ENCODE measurements at places on chromosomes 16 and 17. TPM values are rescaled to one million over a fixed set of nuclear protein-coding genes. Genes with fewer than 3 reads are reported as not detected.

GRCh38 chr17:78548725-78549124 lies 28.5 kb downstream of the DNAH17 start:
- H3K27me3 ChIP-seq: no peaks in the 10 kb centered on the region
- H3K4me3 ChIP-seq: no peak overlapping the region
- no peaks in the 10 kb centered on the region for H3K36me3 ChIP-seq
- no peak overlapping the region for H3K27ac ChIP-seq

DNA sequence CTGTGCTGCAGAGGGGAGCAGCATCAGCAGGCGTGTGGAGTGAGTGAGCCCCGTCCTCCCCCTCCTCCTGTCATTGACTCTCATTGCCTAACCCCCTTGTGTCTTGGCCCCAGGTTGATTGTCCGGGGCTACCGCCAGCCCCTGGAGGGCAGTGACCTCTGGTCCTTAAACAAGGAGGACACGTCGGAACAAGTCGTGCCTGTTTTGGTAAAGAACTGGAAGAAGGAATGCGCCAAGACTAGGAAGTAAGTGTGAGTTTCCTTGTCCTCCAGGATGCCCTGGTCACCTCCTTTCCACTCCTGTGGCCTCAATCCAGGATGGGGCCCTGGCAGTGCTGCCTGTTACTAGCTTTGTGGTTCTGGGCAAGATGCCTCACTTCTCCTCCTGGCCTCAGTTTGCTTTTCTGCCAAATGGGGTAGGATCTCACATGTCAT lies 87.0 kb downstream of the ABCC1 start:
- H3K4me3 ChIP-seq: no peak overlapping the region
- no peaks in the 10 kb centered on the region for H3K36me3 ChIP-seq
- no peaks in the 10 kb centered on the region for H3K4me1 ChIP-seq
- DNase-seq: no peak
- H3K27ac ChIP-seq: no peak overlapping the region

DNA sequence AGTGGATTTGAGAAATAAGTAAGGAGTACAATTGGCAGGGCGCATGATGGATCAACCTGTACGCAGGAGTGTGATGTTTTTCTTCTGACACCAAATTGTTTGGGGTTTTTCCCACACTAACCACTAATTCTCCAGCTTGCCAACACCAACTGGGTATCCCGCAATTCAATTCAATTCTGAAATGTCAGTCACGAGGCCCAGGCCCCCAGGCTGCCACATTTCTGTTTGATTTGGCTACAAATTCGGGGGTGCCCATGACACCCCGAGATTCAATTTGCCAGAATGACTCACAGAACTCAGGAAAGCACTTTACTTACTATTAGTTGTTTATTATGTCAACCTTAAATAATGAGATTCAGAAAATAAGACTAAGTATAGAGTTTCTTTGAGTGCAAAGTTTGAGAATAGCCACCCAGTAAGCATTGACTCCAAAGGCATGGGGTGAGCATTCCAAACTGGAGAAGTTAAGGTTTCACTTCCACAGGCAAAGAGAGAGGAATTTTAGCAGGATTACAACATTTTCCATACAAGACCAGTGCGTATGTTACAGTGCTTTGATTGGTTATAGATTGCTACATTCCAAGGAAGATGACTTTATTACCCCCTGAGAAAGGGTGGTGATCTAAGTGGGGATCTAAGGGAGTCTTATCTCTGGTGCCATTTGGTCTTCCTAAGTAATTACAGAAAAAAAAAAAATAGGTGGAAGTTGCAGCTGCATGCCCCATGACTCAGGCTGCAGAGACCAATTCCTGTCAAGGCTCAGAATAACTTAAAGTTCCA lies 11.5 kb downstream of the SLC46A1 start:
- H3K27me3 ChIP-seq: no peaks in the 10 kb centered on the region
- no peak overlapping the region for H3K27ac ChIP-seq
- DNase-seq: no peak
- no peaks in the 10 kb centered on the region for H3K36me3 ChIP-seq

DNA sequence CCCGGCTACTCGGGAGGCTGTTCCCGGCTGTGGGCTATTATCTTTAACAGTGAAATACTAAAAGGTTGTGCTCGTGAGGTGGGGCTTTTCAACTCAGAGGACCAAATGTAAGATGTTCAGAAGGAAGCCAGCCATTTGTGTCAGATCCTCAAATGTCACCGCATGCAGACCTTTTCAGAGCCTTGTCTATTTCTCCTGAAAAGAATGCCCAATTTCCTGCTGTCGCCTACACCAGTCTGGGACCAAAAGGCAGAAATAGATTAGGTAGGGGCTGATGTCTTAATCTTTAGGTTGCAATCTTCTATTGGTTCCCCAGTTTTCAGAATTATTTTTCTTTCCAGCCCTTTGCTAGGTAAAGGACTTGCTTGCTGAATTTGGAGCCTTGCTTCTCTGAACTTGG lies 8.9 kb upstream of the USP31 start:
- no peak overlapping the region for H3K4me3 ChIP-seq
- no peak overlapping the region for H3K27ac ChIP-seq
- H3K4me1 ChIP-seq: no peaks in the 10 kb centered on the region
- DNase-seq: no peak

SLFN11 gene
- 93.3 TPM for total RNA-seq

SLC35G3 gene
- not detected for total RNA-seq

DNA sequence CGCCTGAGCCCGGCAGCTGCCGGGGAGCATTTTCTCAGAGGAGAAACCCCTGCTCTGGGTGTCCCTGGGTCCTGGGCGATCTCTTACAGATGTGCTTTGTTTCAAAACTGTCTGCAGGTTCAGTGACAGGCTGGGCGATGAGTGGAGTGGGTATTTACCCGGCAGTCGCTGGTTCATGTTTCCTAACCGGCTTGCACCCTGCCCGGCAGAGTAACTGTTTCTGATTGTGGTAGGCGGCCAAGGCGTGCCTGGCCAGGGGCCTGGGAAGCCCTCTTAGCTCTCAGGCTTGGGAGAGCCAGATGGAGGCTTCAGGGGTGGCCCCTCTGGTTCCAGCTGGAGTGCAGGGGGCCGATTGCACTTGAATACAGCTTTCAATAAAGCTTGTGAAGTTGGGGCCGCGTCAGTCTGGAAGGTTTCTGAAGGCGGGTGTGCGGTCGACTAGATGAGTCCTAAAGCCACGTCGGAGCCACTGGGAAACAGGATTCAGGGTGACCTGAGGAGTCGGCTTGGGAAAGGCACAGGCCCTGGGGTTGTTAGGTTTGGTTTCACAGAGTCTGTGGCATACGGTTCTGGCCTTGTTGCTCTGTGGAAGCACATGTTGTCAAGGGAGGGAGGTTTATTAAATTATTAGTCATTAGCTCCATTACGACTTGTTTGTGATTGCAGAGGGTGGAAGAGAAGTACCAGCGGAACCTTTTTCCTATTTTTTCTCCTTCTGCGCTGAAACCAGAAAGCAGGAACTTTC lies 1.4 kb downstream of the BAIAP2 start:
- H3K4me1 ChIP-seq: no peaks in the 10 kb centered on the region
- no peaks in the 10 kb centered on the region for H3K36me3 ChIP-seq
- no peaks in the 10 kb centered on the region for H3K27me3 ChIP-seq
- H3K27ac ChIP-seq: no peak overlapping the region
- H3K4me3 ChIP-seq: no peak overlapping the region

DNA sequence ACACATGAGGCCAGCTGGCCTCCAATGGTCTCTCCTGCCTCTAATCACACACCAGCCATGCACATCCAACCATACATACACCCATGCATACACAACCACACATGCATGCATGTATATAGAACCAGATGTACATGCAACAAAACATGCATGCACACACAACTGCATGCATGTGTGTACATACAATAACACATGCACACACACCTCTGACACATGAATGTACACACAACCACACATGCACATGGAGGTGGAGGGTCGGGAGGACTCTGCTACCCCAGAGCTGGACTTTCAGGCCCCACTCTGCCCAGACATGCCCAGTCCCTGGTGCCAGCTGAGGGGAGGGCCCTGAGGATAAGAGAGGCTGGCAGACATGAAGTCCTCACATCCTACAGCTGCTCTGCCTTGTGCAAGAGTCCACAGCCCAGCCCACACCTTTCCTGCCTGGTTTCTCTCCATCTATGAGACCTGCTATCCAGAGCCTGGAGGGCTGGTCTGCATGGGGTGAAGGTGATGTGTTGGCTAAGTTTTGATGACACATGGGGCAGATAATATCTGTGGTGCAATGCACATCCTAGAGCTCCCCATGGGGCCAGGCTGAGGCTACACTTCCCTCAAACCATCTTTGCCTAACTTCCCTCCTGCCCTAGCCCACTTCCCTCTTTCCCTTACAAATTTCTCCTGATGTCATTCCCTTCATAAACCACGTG lies 50.9 kb upstream of the SDK2 start:
- no peaks in the 10 kb centered on the region for H3K36me3 ChIP-seq
- H3K4me3 ChIP-seq: no peak overlapping the region
- no peaks in the 10 kb centered on the region for H3K27me3 ChIP-seq
- no peak overlapping the region for H3K27ac ChIP-seq
- no peak for DNase-seq
